HTR-8/SVneo (cell line): ENCODE measurements at places on chromosomes 2 and 18.

DNA sequence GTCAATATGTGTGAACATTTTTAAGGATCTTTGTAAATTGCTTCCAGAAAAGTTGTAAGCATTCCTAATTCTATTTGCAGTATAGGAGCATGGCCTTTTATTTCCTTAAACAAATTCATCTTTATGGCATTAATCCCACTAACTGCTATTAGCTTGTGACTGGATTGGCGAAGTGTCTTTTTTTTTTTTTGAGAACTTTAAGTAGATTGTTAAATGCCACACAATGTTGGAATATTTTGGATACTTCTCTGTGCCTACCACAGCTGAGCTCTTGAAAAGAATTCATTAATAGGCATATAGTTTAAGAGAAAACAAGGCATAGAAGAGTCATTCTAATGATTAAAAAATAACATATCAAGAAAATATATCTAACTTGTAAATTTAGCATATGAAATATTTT lies 129.7 kb downstream of the LAMA3 start:
- DNase-seq = no peak

GRCh38 chr2:216119146-216119545 lies 10.0 kb downstream of the XRCC5 start:
- no peak for DNase-seq

GRCh38 chr2:161373942-161374341 lies 42.2 kb upstream of the TBR1 start:
- no peak for DNase-seq

GRCh38 chr2:99988599-99988998 lies 153.8 kb downstream of the AFF3 start:
- no peak for DNase-seq

- DNase-seq = no peak
These were observed 297.1 kb downstream of the AGPS start for GRCh38 chr2:177689623-177690022.

DNA sequence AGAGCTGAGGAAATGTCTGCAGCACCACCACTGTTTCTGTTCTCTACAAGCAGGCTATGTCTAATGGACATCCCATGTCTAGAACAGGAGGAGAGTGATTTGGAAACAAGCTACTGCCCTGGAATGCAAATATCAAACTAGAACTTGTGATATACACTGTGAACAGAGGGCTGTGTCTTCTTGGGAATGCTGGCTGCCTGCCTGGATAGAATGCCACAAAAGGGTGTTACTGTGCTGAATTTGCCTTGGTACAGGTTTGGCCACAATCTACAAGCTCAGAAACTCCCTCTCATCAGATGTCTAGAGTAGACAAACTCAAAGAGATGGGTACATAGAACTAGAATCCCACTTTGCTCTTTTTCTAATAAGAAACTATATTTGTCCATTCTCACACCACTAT lies 170.5 kb downstream of the NYAP2 start:
- DNase-seq = no peak

GRCh38 chr2:132974467-132975095 lies 304.6 kb upstream of the LYPD1 start:
- no peak for DNase-seq

- no peak for DNase-seq
These were observed 32.2 kb downstream of the SH3YL1 start for GRCh38 chr2:231521-232185.

DNA sequence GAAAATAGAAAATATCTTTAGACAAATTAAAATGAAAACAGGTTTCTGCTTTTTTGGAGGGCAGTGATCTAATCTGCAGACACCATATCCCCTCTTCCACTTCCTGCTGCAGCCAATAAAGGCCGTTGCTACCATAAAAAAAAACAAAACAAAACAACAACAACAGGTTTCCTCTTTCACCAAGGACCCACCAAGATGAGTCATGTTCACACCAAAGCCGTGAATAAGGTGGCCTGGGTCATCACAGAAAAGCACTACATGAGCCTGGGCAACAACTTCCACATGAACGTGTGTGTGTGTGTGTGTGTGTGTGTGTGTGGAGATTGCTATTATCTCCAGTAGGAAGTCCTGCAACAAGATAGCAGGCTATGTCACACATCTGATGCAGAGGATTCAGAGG lies 24.8 kb upstream of the TFCP2L1 start:
- no peak for DNase-seq

- DNase-seq = no peak
These were observed 42.1 kb downstream of the CRACDL start for GRCh38 chr2:98893911-98894321.

DNA sequence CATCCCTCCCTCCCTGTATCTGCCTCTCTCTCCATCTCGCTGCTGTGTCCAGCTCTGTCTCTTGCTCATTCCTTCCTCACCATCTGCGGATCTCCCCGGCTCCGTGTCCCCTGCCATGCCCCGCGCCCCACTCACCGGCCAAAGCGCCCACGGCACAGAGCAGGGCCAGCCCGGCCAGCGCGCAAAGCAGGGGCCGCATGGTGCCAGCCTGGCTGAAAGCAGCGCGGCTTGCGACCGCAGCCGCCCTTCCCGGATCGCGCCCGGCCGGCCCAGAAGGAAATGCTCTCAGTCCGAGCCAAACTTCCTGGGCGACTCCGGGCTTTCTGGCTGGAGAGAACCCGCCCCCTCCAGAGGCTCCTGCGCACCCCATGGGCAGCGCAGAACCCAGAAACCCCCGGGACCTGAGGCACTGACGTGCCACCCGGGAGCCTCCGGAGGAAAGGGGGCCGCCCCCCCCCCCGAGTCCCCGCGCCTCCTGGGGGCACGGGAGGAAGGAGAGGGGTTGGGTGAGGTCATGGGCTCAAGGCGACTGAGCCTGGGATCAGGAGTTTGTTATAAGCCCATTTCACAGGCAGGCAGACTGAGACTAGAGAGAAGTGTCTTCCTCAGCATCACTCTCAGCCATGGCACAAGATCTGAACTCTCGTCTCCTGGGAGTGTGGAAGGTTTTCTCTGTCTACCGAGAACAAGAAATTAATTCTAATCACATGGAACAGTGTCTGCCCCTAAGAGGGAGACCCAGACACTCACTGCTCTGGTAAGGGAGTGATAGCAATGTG lies 45.2 kb upstream of the RAB6C start:
- no peak for DNase-seq

DNA sequence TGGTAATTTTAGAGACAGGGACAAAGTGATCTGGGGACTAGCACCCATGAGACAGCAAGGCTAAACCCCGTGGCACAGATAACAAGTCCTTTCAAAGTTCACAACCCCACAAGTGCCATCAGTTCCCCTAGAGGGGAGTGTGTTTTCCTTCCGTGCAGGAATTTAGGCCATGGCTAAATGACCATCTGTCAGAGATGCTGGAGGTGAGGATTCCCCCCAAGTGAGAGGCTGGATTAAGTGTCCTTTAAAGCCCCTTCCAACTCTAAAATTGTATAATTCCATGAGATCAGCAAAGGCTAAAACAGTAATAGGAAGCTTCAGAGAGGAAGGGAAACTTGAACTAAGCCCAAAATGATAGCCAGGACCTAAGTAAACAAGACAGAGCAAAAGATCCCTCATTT lies 8.7 kb downstream of the FEZ2 start:
- no peak for DNase-seq

- no peak for DNase-seq
These were observed 25.2 kb downstream of the TMEM18 start for GRCh38 chr2:651951-652373.

DNA sequence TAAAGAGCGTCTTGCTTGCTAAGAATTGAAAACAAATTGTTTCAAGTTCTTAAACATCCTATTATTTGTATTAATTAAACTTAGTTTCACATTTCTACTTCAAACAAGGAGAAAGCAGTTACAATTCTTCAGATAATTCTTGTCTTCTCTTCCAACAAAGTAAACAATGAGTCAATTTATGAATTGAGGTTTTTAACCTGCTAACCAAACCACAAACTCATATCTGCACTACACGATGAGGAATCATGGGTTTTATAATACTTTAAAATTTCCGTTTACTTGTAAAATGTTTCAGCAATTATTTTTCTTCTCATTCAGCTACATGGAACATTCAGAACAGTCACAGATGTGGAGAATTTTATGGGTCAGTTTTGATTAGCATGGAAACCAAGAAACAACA lies 114.2 kb downstream of the SPIRE1 start:
- DNase-seq = no peak

DNA sequence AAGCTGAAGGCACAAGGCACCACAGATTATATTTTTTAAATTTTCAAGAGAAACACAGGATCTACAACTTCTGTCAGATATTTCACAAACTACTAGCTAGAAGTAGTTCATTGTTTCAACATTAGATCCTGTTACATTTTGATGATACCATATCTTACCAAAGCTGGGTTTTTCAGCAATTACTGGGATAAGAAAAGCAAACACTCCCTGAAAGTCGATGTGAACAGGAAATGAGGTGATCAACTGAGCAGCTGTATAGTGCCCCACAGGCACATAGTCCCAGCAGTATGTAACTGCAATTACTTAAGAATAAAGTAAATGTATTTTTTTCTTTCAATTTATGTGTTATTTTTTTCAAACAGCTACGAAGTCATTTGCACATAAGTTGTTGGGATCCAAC lies 103.5 kb downstream of the DNER start:
- peak; percentile 51 for DNase-seq

DNA sequence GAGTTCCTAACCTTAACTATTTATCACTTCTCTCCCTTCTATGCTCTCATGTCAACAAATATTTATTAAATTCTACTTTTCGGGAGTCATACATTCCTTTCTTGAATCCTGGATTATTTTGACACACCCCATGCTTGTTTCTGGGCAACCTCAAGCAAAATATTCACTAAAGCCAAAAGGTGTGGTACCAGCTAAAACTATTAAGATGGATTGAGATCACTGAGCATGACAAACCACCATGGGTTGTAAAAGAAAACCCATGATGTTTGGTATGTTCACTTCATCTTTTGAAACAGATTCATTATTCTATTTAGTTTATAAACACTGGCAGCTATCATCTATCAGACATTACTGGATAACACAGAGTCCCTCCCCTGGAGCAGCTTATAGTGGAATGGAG lies 32.5 kb downstream of the DPP4 start:
- DNase-seq = no peak

GRCh38 chr2:98909317-98910211 lies 26.5 kb downstream of the CRACDL start:
- peak; percentile 83 for DNase-seq

DNA sequence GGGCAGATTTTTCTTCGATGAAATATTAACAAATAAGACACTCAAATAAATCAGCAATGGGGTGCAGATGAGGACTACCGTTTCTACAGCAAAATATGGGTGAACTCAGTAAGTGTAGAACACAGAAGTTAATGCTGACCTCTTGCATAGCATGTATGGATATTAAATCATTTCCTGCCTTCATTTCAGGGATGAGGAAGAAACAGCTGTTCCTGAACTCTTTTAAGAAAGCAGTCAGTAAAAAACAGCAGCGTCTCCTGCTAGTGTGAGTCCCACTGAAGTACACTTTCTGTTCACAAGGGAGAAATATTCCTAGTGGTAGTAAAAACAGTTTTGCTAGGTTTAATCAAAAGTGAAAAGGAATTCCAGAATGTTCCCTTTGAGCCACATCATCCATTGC lies 379.0 kb downstream of the ZEB2 start:
- no peak for DNase-seq

DNA sequence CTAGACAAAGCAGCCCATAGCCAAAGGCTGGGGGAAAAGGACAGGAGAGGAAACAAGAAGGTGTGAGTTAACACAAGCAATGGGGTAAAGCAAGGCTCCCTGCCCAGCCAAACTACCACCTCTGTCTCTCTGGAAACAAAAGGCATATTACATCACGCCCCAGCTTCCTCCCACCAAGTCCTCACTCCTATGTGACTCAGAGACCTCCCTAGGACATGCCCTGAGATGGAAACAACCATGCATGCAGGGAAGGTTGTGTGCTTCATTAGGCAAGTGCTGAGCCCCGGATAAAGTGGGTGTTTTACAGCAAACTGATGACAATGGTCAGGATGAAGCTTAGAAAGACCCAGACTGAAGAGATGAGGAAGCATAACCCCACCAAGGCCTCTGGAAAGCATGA lies 9.0 kb upstream of the ATRAID start:
- DNase-seq = no peak

DNA sequence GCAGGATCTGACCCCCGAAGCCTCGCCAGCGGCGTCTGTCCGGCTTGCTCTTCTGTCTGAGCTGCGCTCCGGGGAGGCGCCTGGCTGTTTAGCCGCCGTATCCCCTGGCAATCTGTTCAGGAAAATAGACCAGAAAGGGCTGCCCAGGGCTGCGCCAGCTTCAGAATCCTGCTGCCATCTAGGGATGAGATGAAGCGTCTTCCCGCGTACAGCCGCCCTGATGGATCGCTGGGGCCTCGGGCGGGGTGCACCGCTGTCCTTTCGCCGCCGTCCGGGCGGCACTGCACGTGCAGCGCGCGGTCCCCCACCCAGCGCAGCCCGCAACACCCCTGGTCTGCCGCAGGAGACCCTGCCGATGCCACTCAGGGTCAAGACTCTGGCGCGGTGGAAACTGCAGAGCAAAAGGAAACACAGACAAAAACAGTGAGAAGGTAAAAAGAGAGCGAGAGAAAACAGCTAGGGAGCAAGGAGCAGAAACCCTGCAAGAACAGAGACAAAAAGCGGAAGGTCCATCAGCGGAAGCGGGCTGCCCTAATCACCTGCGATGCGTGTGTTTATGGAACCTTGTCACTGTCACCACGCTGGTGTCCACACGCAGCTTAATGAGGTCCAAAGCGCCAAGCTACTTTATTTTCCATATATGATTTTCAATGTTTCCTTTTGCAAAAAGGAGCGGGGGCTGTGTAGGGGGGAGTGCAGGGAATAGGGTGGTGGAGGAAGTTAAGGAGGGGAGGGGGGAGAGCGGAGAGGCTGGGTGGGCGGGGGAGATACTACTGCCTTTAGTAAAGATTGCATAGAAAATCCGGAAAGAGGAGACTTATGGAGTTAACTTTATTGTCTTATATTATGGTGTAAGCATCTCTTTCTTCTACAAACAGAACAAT lies 2113.3 kb upstream of the PIK3C3 start:
- peak; percentile 9 for DNase-seq

- DNase-seq = no peak
These were observed 79.1 kb upstream of the SEC11C start for GRCh38 chr18:59060551-59060950.

- DNase-seq = no peak
These were observed 25.7 kb downstream of the FAM168B start for GRCh38 chr2:131067465-131068125.

GRCh38 chr18:50401888-50402287 lies 27.0 kb downstream of the SKA1 start:
- DNase-seq = no peak

DNA sequence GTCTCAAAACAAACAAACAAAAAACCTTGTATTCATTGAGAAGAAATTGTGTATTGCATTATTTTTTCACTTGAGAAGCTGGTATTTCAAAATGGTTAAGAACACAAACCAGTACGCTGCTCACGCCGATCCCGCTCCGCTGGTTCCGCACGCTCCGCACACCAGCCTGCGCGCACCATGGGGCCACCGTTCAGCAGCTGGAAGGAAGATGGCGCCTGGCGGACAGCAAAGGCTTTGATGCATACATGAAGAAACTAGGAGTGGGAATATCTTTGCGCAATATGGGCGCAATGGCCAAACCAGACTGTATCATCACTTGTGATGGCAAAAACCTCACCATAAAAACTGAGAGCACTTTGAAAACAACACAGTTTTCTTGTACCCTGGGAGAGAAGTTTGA lies 75.7 kb downstream of the RBM43 start:
- DNase-seq = no peak

- DNase-seq = no peak
These were observed 77.0 kb downstream of the NRP2 start for GRCh38 chr2:205759257-205759656.
